Mesothelial cell of epicardium (in vitro differentiated cells): ENCODE measurements at places on chromosomes 2 and 18.

DNA sequence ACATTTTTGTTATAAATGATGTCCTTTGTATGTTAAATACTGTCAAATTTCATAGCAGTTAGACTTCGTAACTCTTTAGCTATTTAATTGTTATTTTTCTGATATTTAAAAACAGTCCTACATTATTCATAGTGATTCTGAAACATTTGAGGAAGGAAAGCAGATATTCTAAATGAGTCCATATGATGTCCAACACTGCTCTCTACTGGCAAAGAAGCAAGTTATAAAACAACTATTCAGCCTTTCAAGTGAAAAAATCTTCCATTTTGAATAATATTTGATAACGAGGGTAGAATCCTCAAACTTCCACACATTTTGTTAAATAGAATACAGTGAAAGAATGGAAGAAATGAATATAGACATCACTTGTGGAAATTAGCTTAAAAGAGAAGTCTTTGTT is 220.8 kb downstream of the GULP1 start:
- no peak overlapping the region for H3K4me3 ChIP-seq
- no peaks in the 10 kb centered on the region for H3K27me3 ChIP-seq
- H3K4me1 ChIP-seq: peaks cover 34% of the 10 kb centered on the region
- DNase-seq: no peak
- H3K27ac ChIP-seq: no peak overlapping the region

- DNase-seq: no peak
- peaks cover 9% of the 10 kb centered on the region for H3K4me1 ChIP-seq
- H3K27me3 ChIP-seq: no peaks in the 10 kb centered on the region
- peak overlapping the region; percentile 28 for H3K27ac ChIP-seq
- H3K36me3 ChIP-seq: peaks cover 34% of the 10 kb centered on the region
- no peak overlapping the region for H3K4me3 ChIP-seq
Measured at GRCh38 chr2:186641132-186641806, 51.4 kb downstream of the ITGAV start.

DNA sequence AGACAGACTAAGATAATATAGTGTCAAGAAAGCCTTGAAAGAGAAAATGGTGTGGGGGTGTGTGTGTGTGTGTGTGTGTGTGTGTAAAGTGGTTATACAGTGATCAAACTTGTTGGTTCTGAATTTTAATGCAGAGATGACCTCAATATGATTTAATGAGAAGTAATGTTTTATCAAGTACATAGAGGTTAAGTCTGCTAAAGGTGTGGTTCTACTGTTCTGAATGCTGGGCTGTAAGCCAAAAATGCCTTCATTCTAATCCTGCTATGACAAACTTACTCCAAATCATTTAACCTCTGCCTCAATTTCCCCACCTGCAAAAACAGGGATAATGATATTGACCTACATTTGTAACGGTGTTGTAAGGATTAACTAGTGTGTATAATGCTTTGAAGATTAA is 87.9 kb downstream of the WDPCP start:
- DNase-seq: no peak
- H3K27me3 ChIP-seq: no peaks in the 10 kb centered on the region
- peaks cover 11% of the 10 kb centered on the region for H3K4me1 ChIP-seq
- H3K4me3 ChIP-seq: no peak overlapping the region

GRCh38 chr2:126359494-126359893 is 296.5 kb upstream of the GYPC start:
- no peak overlapping the region for H3K27ac ChIP-seq
- H3K36me3 ChIP-seq: no peaks in the 10 kb centered on the region
- DNase-seq: no peak
- no peak overlapping the region for H3K4me3 ChIP-seq
- no peaks in the 10 kb centered on the region for H3K4me1 ChIP-seq
- peaks cover 6% of the 10 kb centered on the region for H3K27me3 ChIP-seq

- DNase-seq: no peak
- peaks cover 16% of the 10 kb centered on the region for H3K4me1 ChIP-seq
- peak overlapping the region; percentile 31 for H3K27ac ChIP-seq
- H3K4me3 ChIP-seq: no peak overlapping the region
- H3K36me3 ChIP-seq: no peaks in the 10 kb centered on the region
- peaks cover 2% of the 10 kb centered on the region for H3K27me3 ChIP-seq
Measured at GRCh38 chr2:48939232-48939631, 183.7 kb upstream of the LHCGR start.

DNA sequence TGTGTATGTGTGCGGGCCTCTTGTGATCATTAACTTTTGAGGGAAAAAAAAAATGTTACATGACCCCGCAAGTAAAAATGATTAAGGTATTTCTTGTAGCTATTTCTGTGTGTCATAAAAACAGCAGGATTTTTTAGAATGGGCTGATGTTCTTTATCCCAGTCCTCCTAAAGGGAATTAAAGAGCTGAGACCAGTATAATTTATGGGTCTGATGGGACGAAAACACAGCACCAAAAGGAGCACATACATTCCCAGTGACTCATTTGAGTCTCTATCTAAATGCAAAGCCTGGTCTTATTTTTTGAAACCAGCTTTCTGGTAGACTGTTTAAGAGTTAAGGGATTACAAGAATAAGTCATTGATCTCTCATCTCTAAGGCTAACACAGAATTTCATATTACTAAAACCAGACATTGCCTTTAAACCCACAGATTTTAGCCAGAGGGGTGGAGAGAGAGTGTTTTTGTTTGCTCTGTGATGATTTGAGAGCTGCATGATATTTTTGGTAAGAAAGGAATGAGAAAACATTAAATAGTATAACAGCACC is 342.3 kb upstream of the EPHA4 start:
- no peaks in the 10 kb centered on the region for H3K36me3 ChIP-seq
- no peaks in the 10 kb centered on the region for H3K27me3 ChIP-seq
- H3K4me3 ChIP-seq: no peak overlapping the region
- no peak for DNase-seq

DNA sequence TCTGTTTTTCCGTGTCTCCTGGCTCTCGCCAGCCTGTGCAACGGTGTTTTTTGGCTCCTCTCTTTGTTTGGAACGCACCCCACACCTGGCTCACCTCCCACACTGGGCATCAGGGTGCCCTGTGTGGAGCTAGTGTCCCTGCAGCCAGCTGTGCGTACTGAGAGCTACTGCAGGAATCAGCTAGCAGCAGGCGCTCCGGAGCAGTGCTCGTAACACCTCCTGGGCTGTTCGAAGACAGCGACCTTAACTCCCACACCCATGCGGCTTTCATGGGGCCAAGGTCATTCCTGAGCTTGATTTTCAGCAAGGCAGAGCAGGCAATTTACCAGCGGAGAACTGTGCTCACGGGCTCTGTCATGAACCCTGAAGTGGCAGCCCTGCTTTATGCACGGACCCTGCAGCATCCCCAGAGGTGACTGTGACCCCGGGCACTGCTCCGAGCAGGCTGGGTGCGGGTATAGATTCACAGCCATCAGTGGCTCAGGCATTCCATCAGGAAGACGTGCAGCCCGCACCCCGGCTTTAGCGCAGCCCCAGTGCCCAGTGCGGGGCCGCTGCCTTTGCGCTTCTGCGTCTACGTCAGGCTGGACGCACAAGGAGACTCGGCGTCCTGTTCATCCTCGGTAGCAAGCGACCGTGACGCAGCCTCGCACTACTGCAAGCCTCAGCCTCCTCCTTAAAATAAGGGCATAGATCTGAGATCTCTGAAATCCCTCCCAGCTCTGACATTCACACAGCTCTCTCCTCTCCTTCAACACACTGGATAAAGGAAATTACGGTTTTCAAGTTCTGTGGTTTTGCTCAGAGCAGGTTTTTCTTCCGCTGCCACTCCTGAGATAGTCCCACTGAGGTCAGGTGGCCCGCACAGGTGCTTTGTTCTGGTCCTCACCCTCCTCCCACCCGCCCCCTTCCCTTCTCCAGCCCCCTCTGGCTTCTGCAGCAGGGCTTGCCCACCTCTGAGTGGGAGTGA is 58.2 kb downstream of the ADI1 start:
- no peaks in the 10 kb centered on the region for H3K27me3 ChIP-seq
- H3K4me3 ChIP-seq: no peak overlapping the region
- DNase-seq: no peak
- no peaks in the 10 kb centered on the region for H3K4me1 ChIP-seq

DNA sequence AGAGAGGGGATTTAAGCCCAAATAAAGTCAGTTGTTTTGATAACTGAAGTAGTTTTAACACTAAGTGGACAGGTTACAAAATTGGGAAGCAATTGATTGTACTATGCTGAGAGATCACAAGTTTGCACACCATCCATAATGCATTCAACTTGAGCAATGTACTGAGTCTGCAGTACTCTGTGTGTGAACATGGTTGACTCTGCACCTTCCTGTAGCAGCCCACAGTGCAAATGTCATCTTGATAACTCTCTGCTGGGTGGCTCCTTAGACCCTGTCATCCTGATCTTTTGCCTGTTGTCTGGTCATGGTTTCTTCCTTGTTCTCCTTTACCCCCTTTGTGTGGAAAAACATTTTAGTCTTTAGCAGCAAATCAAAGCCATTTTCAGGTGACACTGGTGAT is 168.0 kb downstream of the ARHGAP15 start:
- H3K27ac ChIP-seq: no peak overlapping the region
- no peaks in the 10 kb centered on the region for H3K27me3 ChIP-seq
- no peak for DNase-seq
- no peaks in the 10 kb centered on the region for H3K36me3 ChIP-seq
- peaks cover 2% of the 10 kb centered on the region for H3K4me1 ChIP-seq
- H3K4me3 ChIP-seq: no peak overlapping the region

DNA sequence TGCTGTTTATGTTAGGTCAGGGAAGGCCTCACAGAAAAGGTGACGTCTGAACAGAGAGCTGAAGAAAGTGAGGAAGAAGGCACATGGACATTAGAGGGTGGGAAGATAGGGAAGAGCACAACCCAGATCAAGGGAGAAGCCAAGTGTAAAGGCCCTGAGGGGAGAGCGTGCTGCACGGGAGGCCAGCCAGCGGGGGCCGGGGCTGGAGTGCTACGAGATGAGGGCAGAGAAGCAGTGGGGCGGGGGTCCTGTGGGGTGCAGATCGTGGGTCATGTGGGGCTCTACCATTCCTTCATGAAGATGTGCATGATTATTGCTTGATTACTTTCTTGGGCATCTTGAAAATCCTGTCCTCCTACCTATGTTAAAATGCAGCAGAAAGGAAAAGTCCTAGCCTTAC is 50.8 kb downstream of the PROC start:
- no peaks in the 10 kb centered on the region for H3K27me3 ChIP-seq
- H3K4me1 ChIP-seq: no peaks in the 10 kb centered on the region
- H3K4me3 ChIP-seq: no peak overlapping the region
- no peak overlapping the region for H3K27ac ChIP-seq
- peaks cover 9% of the 10 kb centered on the region for H3K36me3 ChIP-seq

DNA sequence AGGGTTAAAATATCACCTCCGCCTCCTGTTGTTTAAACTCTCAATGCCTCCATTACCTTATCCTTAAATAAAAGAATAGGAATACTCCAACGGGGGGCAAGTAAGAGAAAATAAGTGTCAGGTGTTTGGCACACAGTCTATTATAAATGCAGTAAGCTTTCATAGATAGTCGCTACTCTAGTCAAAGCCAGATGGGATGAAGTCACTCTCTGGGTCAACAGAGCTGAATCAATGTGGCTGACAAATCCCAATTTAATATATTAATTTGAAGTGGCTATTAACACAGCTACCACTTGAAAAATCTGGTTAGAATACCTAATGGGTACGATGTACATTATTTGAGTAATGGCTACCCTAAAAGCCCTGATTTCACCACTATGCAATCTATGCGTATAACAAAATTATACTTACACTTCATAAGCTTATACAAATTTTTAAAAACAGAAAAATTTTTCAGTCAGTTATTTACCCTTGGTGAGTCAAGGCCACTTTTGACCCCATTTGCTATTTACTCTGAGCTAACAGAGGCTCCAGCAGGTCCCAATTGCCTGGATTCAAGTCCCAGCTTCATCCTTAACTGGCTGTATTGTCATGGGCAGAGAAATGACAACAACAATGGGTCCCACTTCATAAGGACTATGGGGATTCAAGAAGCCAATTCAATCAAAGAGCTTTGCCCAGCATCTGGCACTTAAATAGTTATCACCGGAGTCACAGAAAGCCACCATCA is 167.5 kb upstream of the PID1 start:
- no peak overlapping the region for H3K27ac ChIP-seq
- no peaks in the 10 kb centered on the region for H3K36me3 ChIP-seq
- H3K4me3 ChIP-seq: no peak overlapping the region
- H3K27me3 ChIP-seq: peaks cover 21% of the 10 kb centered on the region
- no peak for DNase-seq
- no peaks in the 10 kb centered on the region for H3K4me1 ChIP-seq

- H3K4me1 ChIP-seq: peaks cover 12% of the 10 kb centered on the region
- peak overlapping the region; percentile 17 for H3K27ac ChIP-seq
- peaks cover 9% of the 10 kb centered on the region for H3K36me3 ChIP-seq
- no peak for DNase-seq
Measured at GRCh38 chr2:239337877-239338484, 62.8 kb downstream of the HDAC4 start.

DNA sequence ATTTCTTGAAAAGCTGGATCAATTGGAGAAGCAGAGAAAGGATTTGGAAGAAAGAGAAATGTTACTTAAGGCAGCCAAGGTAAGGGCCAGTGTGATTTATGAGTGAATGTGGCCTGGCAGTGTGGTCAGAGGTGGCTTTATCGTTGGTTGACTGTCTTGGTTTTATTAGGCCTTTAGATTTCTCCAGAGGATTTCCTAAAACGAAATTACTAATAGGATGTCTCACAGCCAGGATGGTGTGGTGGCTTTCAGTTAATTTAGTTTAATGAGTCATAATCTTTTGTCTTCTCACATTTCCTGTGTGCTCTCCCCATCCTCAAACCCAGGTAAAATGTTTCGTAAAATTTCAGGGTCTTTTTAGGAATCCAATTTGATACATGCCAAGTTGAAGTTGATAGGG is 100.8 kb downstream of the TAF4B start:
- no peaks in the 10 kb centered on the region for H3K27me3 ChIP-seq
- peaks cover 15% of the 10 kb centered on the region for H3K36me3 ChIP-seq
- H3K4me3 ChIP-seq: no peak overlapping the region
- H3K4me1 ChIP-seq: peaks cover 1% of the 10 kb centered on the region
- no peak overlapping the region for H3K27ac ChIP-seq
- no peak for DNase-seq

DNA sequence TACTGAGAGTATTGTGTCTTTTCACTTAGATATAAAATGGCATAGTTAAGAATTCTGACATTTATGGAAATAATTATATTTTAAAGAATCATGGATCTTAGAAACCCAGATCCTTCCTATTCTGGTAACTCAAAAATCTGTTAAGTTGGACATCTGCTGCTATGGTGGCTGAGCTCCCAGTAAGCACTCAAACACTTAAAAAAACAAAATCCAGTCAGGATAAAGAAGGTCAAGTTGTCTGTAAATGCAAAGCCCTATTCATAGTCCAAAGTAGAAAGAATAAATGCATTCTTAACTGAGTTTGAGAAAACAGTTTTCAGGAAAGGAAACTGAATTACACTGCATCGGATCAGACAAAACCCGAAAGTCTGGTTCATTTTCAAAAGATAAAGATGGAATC is 35.6 kb downstream of the EIF2AK3 start:
- H3K36me3 ChIP-seq: peaks cover 20% of the 10 kb centered on the region
- no peak overlapping the region for H3K4me3 ChIP-seq
- H3K4me1 ChIP-seq: peaks cover 6% of the 10 kb centered on the region
- H3K27ac ChIP-seq: peak overlapping the region; percentile 69
